SW 1271 (cell line): ENCODE measurements at places on chromosomes 5 and 9.

DNA sequence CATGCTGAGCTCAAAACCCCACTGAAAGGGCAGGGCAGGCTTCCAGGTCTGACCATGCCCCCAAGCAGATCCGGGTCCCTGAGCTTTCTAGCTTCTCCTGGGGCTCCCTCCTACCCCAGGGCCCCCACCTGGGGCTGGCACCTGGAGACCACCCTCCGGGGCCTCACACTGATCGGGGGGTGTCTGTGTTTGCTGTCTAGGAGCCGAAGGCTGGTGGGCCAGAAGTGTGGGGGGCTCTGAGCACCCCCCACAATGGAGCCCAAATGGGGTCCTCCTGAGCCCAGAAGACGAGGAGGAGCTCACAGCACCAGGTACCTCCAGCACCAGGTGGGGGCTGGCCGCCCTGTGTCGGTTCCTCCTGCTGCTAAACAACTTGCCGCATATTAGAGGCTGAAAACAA, 39.8 kb downstream of the LAMC3 start:
- no peak for DNase-seq

GRCh38 chr9:366620-367019, 152.0 kb downstream of the DOCK8 start:
- no peak for DNase-seq

GRCh38 chr5:16412556-16412955, 53.0 kb downstream of the ZNF622 start:
- DNase-seq = no peak

GRCh38 chr9:87193925-87194868, 246.9 kb upstream of the GAS1 start:
- no peak for DNase-seq

GRCh38 chr9:23638837-23639426, 187.1 kb downstream of the ELAVL2 start:
- no peak for DNase-seq

GRCh38 chr9:133427658-133428348, 5.6 kb downstream of the ADAMTS13 start:
- no peak for DNase-seq

- DNase-seq = no peak
Observed at GRCh38 chr5:139952574-139952973, 90.5 kb downstream of the NRG2 start.

DNA sequence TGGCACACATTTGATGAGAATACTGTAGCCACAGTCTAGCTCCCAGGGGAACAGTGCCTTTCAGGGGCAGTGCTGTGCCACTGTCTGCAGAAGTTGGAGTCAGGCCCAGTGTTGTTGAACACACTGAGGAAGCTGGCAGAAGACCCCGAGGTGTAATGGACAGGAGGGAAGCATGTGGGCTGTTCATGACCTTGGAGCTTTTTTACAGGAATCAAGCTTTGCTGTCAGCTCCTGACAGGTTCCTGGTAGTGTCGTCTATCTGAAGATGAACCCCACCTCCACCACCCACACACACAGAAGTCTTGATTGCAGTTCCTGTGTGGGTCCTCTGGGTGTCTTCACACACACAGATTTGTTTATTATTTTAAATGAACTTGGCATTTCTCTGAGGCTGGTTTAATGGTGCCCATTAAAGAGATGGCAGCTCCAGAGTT, 40.3 kb upstream of the TNFAIP8 start:
- DNase-seq = no peak

GRCh38 chr9:73093740-73094379, 57.8 kb upstream of the ANXA1 start:
- DNase-seq = no peak
